Pulmonary artery endothelial cell (primary cell): ENCODE measurements at places on chromosomes 11 and 22.
A peak's percentile ranks its signal among the peaks of the same experiment; 100 is the strongest.

GRCh38 chr11:129992161-129992944 is 10.3 kb downstream of the PRDM10 start:
- DNase-seq: no peak

DNA sequence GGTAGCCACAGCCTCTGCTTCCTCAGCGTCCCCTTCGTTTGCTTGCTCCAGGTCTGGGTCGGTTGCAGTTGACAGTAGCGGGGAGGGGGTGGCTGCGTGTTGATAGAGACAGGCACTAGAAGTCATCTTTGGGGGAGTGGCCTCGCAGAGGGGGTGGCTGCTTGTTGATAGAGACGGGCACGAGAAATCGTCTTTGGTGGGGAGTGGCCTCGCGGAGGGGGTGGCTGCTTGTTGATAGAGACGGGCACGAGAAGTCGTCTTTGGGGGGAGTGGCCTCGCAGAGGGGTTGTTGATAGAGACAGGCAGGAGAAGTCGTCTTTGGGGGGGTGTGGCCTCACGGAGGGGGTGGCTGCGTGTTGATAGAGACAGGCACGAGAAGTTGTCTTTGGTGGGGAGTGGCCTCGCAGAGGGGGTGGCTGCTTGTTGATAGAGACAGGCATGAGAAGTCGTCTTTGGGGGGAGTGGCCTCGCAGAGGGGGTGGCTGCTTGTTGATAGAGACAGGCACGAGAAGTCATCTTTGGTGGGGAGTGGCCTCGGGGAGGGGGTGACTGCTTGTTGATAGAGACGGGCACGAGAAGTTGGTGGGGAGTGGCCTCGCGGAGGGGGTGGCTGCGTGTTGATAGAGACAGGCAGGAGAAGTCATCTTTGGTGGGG is 328.3 kb downstream of the TBC1D22A start:
- DNase-seq: no peak

DNA sequence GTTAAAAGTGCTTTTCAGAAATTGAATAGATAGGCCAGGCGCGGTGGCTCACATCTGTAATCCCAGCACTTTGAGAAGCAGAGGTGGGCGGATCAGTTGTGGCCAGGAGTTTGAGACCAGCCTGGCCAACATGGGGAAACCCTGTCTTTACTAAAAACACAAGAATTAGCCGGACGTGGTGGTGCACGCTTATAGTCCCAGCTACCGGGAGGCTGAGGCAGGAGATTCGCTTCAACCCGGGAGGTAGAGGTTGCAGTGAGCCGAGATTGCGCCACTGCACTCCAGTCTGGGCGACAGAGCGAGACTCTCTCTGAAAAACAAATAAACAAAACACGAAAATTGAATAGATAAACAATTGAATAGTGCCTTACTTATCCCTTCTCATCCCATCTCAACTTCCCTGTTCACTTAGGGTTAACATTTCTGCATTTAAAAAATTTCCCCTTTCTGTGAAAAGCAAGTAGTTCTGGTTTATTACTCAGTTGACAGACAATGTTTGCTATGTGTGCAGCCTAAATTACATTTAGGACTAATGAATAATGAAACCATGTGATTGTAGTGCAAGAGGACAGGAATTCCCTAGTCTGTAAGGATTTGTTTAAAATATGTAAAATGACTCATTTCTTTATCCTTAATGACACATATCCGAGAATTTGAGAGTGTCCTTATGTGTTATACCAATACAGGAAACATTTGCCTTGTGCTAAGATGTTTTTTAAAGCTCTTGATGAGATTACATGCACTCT is 6.0 kb downstream of the RNF169 start:
- peak; percentile 81 for DNase-seq

DNA sequence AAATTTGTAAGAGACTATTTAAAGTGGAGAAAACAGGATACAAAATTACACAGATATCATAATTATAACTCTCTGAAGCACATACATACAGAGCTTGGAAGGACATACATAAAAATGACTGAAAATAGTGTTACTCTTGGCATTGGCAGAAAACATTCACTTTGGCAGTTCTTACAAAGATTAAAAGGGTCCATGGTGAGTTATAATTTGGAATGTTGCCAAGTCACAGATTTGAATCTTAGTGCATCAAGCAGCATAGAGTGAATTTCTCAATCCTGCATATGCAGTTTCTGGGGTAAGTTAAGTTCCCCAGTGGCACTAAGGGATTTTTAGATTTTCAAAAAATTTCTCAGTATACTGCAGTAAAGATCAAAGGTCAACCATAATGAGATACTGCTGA is 115.9 kb downstream of the CCDC81 start:
- DNase-seq: no peak

- DNase-seq: no peak
These were observed 40.3 kb upstream of the A4GALT start for GRCh38 chr22:42760806-42761565.

DNA sequence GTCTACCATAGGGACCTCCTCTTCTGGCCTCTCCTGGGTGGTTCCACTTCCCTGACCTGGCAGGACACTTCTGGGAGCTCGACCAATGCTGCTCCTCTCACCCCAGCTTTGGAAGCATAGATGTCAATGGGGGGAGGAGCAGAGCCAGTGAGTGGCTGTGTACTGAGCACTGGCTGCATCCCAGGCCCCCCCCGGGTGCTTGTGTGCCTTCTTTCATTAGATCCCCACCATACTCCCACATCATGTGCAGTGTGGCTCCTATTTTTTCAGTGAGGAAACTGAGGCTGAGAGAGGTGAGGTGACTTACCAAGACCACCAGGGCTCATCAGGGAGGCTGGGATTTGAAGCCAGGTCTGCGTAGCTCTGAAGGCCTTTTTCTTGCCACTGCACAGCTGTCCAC is 44.3 kb downstream of the LRRC32 start:
- DNase-seq: no peak

DNA sequence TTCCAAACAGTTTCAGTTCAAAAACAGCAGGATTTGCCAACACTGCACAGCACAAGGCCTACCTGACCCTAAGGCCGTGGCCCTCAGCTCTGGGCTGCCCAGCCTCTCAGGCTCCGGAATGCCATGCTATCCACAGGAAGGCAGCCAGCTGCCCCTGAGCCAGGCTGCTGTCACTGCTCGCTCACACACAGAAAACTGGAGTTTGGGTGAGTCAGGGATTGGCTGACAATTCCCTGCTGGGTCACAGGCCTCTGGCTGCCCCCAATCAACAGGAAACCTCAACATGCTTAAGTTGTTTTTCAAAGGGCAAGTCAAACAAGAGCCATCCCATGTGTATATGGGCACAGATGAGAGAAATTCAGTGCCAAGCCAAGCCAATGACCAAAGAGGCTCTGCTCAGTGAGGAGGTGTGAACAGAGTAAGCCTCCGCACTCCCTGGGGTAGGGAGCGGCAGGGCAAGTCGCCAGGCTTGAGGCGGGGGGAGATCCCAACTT is 50.2 kb downstream of the RPL27A start:
- DNase-seq: no peak

DNA sequence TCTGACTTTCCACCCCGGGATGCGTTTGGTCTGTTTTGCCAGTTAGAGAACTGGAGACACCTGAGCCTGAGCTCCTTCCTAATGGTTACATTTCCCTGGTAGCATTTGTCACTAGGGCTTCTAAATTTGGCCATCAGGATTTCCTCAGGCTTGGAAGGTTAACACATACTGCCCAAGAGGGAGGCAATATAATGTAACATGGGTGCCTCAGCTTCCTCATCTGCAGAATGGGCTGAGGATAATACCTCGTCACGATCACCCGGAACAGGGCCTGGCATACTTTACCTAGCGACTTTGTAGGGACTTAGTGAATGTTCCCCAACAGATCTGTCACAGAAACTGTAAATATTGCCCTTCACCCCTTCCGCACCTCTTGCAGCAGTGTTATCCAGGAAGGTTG is 11.3 kb downstream of the IL17RA start:
- DNase-seq: no peak

DNA sequence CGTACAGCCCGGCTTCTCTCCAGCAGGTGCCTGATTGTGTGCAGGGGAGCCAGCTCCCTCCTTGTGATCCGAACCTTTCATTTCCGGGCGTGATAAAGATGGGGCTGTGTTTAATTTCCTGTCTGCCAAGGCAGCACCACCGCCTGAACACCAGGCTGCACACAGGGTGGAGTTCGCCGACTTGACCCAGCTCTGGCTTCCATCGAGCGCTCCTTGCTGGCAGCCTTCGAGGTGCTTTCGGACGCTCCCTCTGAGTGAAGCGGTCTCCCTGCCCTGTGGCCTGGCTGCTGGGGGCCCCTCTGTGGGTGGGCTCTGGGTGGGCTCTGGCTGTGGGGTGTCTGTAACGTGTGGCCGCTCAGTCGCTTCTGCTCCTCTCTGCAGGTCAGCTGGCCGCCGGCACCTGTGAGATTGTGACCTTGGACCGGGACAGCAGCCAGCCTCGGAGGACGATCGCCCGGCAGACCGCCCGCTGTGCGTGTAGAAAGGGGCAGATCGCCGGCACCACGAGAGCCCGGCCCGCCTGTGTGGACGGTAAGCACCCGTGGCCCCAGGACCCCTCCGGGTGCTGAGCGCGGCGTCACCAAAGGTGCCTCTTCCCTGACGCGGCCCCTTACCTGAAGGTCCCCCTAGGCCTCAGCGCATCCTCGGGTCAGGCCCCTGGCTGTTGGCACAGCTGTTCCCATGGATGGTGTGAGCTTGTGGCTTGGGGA is 1181.3 kb downstream of the BRD1 start:
- DNase-seq: no peak

GRCh38 chr22:29383740-29384139 is 4.6 kb downstream of the AP1B1 start:
- no peak for DNase-seq

DNA sequence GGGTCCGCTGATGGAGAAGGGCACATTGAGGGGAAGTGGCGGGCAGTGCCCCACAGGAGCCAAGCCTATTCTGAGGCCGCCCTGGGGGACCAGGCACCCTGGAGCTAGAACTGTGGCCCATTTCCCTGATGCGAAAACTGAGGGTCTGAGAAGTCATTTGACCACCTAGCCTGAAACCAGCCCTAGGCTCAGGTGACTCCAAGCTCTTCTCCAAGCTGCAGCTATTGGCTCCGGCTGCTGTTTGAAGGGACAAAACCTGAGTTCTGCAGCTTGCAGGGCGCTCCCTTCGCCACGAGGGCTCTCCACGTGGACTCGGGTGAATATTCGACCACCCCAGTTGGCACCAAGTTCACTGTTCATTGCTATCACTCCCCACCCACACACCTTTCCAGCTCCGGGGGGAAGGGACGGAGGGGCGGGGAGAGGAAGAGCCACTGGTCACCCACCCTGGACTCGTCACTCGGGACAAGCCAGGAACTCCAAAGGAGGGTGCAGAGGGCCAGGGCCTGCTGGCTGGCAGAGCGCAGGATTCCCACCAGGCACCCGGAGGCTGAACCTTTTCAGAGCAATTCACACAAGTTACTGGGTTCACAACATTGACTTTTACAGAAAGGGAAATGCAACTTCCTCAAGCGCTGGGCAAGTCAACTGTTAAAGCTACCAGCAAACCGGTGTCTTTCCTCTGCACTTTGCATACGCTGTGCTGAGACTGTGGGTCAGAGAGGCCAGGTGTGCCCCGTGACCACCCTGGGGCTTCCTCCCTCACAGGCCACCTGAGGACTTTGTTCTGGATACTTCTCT is 1.1 kb upstream of the RAC2 start:
- DNase-seq: no peak

- no peak for DNase-seq
These were observed at the start of gene CFAP300 for GRCh38 chr11:102047305-102047924. TSS of gene CFAP300 (plus strand) at chr11:102047437. CDS start at chr11:102047471, 34 bp downstream.

- DNase-seq: no peak
These were observed 237.3 kb upstream of the CADM1 start for GRCh38 chr11:115741376-115742107.

DNA sequence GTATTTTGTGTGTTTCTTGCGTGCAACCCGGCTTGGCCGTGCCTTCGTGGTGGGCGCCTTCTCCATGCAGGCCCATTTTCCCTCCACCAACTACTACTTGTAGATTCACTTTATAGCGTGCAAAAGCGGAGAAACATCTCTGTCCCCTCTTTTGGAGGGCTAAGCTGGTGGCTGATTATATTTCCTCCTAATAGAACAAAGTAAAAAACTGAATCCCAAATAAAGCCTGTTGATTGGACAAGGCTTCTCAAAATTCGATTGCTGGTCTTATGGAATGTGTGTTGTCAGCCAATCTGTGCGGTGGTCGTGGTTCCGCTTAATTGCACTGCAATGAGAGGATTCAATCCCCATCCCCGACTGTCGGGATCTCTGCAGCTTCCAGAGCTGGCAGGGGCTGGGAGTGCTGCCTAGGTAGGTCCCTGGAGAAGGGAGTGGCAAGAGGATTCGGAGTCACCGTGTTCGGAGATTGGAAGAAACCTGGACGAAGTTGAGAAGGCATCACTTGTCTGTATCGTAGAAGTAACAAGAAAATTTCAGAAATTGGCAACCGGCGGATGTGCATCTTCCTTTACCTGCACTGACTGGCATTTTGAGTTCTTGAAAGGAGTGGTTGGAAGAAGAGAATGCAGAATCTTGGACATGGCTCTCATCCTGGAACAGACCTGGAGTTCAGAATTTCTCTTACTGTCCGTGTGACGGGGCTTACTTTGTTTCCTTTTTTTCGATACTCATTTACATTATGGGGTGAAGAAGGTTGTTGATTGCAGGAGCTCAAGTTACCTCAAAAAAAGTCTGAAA is 1.1 kb downstream of the HMGXB4 start:
- DNase-seq: no peak
